ENCODE measurements at places on chromosomes 16 and 17. TPM values are rescaled to one million over a fixed set of nuclear protein-coding genes. Genes with fewer than 3 reads are reported as not detected.

- DNase-seq: no peak
These were observed 671 bp upstream of the EDC4 start for GRCh38 chr16:67872131-67872630.

DNA sequence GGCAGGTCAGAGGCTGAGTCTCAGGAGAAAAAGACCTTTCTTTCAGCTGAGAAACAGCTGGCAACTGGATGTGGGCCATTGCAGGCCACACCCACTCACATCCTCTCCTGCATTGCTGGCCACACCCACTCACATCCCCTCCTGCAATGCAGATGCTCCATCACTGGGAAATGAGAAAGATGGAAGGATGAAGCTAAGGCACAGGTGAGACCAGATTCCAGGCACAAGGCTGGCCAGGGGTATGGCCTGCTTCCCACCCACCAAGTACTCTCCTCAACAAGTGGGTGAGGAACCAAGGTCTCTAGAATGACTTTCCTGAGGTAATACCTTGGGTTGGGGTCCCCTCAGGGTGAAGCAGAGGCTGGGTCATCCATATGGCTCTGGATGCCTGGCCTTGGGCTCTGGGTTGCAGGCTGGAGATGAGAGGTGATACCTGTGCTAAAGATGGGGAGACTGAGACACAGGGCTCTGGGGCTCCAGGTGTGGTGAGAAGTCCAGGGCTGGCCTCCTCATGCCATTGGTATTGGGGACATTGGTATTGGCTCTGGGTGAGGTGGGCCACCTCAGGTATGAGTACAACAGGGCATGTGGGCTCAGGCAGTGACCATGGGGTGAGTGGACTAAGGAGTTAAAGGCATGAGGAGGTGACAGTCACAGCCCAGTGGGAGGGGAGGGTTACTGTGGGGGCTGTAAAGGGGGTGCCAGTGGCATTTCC is 1726.8 kb downstream of the TP53TG3F start:
- DNase-seq: no peak

DNA sequence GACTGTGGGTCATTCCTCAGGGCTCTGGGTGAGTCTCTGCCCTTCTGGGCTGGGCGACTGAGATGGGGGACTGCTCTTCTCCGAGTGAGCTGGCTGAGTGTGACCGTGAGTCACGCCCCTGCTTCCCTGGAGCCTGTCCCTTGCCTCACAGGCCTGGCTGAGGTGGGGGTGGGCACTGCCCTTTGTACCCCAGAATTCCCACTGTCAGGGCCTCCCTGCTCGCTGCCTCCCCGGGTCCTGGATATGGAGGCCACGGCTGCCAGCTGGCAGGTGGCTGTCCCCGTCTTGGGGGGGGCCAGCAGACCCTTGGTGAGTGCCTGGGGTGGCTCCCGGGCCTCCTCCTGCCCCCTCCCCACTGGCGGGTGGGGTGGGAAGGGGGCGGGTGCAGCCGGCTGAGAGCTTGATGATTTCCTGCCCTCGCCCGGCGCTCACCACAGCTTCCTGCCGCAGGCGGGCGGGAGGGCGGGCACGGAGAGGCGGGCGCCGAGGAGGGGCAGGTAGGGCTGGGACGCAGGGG is at the start of gene LAT:
LAT (plus strand) TSS at position 434 of the 517 bp plus-strand sequence. CDS start 366 bp downstream, outside the sequence.
- DNase-seq: no peak

DNA sequence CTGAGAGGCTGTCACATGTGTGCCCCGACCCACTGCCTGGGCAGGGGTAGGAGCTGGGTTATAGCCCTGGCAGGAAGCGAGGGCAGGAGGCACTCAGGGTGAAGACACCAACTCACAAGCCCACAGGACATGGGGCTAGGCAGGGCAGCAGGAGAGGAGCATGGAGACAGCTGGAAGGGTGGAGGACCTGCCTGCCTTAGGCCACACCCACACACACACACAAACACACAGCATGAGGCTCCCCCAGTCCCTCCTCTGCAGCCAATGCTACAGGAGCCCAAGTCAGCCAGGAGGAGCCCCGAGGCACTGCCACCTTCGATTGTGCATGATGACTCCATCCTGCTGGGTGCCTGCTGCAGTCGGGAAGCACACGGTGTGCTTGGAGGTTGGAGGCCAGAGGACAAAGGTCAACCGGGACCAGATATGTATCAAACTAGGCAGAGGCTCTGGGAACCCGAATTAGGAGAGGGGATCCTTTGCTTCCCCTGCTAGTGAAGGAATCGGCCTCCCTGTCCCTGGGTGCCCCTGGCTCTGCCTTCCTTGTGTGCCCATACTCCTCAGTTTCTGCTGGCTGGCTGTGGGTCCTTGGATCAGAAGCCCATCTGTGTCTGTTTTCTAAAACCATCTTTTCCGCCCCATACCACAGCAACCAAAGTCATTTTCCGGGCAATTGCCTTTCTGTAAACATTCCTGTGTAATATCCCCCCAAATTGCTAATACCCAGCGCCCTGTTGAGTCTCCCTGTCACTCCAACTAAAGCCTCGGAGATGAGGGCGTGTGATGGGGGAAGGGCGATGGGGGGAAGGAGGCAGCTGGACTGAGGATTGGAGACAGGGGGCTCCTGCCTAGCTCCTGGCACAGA is 20.5 kb downstream of the SRCIN1 start:
- DNase-seq: no peak

GRCh38 chr16:56643080-56643778 is 4.8 kb downstream of the MT1A start:
- DNase-seq: no peak

DNA sequence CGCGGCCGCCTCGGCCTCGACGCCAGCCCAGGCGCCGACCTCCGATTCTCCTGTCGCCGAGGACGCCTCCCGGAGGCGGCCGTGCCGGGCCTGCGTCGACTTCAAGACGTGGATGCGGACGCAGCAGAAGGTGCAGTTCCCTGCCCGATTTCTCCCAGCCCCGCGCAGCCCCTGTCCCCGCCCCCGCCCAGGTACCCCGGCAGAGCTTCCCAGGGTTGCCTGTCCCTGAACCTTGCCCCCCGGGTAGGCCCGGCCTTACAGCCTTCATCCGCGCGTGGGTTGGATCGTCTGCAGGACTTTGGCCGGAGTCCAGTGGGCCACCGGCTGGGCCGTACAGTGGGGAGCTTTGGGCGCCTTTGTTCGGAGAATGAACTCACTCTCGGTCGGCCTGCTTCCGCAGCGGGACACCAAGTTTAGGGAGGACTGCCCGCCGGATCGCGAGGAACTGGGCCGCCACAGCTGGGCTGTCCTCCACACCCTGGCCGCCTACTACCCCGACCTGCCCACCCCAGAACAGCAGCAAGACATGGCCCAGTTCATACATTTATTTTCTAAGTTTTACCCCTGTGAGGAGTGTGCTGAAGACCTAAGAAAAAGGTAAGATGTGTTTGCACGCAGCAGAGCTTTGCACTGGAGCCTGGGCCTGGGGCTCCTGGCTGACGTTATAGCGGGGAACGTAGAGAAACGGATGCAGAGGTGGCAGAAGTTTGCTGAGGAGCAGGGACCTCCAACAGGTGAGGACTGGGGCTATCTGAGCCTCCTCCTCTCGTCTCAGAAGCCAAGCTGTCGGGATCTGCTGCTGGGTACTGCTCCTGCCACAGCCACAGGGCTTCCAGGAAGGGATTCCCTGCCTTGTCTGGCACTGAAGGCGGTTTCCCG is 593 bp downstream of the GFER start:
- DNase-seq: no peak

- DNase-seq: no peak
These were observed 324.7 kb downstream of the SEC14L1 start for GRCh38 chr17:77465358-77466041.

DNA sequence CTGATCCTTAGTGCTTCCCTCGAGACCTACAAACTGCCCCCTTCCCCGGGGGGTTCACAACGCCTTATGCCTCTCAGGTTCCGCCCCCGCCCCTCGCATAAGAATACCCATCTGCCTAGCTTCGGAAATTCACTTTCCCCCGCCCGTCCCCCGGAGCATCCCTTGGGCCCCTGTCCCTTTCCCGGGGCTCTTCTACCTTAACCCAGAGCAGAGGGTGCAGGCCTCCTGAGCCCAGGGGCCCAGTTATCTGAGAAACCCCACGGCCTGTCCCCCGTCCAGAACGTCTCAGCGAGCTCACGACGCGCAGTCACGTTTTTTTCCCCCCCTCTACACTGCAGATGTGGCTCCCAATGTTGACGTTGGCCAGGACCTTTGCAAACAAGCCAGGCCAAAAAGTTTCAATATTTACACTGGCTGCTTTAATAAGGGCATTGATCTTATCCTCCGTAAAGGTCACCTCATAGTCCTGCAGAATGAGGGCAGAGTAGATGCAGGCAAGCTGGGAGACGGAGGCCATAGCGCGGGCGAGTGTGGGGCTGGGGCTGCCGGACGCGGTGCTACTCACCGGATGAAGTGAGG is 1.4 kb upstream of the NBR1 start:
- no peak for DNase-seq

- no peak for DNase-seq
These were observed 102.6 kb downstream of the ZNF778 start for GRCh38 chr16:89319886-89320781.

DNA sequence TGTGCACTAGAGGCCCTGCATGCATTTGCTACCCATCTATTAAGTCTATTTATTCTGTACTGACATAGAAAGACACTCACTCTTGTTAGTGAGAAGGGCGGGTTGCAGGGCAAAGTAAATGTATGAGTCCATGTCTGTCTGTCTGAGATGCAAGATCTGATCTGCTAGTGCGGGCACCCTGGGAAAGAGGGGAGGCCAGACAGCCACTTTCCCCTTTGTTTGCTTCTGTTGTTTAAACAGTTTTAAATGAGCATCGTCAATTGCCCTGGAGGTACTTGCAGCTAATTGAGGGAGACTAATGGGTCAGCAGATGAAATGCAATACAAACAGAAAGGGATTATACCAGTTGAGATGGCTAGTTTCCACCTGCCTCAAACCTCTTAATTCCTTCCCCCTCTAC is 24.9 kb downstream of the SCNN1G start:
- no peak for DNase-seq

DNA sequence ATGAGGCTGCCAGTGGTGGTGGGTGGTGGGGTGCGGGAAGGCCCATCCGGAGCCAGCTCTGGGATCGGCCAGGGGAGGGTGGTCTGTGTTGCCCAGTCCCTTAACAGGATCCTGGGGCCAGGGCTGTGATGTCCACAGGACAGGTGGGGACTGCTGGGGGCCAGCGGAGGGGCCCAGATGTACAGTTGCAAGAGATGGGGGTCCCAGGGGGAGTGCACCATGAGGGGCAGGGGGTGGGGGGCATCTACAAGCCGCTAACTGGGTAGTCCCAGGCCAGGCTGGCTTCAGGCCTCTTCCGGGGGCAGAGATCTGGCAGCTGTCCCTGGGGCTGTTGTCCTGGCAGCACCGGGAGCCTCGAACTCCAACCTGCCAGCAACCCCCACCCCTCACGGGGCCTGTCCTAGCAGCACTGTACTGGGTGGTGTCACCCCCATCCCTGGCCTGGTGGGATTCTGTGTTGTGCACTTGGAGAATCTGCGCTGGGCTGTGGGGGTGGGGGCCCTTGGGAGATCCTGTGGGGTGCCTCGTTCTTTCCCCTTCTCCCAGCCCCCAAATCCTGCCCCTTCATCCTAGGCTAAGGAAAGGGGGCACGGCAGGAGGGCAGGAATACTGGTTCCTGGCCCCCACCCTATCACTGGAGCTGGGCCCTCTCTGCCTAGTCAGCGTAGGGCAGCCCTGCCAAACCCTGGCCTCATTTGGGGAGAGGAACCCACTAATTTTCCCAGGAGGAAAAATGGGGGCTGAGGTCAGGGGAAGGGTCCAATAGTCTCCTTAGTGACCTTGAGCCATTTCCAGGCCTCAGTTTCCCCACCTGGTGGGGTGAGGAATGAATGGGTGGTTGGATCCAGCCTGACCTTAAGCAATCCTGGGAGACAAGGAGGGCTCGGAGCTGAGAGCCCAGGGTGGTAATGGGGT is 1.4 kb downstream of the MTSS2 start:
- DNase-seq: no peak

DNA sequence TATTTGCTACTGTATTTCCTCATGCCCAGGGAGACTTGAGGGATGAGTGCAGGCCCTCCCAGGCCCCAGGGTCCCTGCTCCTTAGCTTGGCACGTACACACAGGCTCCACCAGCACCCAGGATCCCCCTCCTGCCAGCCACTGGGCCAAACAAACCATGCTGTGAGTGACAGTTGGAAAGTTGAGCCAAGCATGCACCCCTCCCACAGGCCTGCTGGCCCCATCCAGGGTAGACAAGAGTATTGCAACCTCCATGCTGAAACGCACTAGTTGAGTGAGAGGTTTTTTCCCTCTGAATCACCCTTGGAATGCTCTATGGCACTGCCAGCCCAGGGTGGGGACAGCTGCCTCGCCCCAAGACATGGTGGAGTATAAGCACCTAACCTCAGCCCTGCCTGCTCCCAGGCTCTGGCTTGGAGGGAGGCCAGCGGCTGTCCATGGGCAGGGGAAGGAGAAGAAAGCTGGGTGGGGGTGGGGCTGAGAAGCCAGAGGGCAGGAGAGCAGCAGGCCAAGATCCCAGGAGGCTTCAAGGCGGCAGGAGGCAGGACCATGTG is 49.6 kb downstream of the PITPNM3 start:
- DNase-seq: no peak

DNA sequence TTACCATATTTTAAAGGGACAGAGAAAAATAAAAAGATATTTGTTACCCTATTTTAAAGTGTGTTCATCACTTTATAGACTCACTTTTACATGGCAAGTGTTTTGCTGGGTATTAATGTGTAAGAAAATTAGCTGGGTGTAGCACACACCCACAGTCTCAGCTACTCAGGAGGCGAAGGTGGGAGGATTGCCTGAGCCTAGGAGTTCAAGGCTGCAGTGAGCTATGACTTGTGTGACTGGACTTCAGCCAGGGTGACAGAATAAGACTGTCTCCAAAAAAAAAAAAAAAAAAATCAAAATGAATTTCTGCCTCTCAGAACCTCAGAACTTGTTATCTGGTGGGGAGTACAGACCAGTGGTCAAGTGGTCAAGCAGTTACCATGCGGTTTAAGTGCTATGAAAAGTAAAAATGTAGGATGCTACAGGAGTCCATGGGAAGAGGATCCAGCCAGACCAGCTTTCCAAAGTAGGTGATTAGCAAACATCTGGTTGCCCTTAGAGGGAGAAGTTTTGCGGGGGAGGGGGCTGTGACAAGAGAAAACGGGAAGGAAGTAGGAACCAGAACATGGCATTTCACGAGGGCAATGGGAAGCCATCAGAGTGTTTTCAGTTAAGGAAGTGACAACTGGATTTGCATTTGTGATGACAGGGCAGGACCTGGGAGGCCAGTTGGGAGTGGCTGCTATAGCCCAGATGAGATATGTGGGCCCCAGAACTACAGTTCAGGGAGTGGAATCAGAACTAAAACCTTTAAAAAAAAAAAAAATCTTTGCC is 13.9 kb downstream of the CNEP1R1 start:
- no peak for DNase-seq

GRCh38 chr16:27966756-27967155 is 96.8 kb downstream of the GSG1L start:
- DNase-seq: no peak

The TAX1BP3 gene
- polyA plus RNA-seq: 178 TPM

The FAM171A2 gene
- 5.3 TPM for polyA plus RNA-seq

The EMP2 gene
- 15.2 TPM for polyA plus RNA-seq

Data from AG04450 (cell line).